GM10248 (cell line): ENCODE measurements at places on chromosomes 4 and X.

DNA sequence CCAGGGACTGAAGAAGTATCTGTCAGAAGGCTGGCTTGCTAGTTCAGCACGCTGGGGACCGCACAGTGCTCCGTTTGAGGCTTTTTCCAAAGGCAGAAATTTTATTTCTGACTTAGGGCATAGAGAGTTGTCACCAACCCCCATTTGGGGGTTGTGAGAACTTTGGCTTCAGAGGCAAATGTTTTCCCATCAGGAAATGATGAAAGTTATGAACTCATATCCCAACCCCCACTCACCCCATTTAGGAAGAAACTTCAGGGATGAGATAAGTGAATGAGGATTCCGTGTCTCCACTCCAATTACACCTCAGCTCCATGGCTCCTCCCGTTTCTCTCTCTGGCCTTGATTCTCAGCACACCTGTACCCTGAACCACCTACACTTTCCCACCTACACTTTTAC lies 4.3 kb upstream of the WDR13 start:
- no peak for DNase-seq

GRCh38 chrX:119755981-119756533 lies 2.3 kb upstream of the SOWAHD start:
- DNase-seq = peak; percentile 73

GRCh38 chr4:96703265-96703664 lies 863.4 kb downstream of the PDHA2 start:
- DNase-seq = no peak

DNA sequence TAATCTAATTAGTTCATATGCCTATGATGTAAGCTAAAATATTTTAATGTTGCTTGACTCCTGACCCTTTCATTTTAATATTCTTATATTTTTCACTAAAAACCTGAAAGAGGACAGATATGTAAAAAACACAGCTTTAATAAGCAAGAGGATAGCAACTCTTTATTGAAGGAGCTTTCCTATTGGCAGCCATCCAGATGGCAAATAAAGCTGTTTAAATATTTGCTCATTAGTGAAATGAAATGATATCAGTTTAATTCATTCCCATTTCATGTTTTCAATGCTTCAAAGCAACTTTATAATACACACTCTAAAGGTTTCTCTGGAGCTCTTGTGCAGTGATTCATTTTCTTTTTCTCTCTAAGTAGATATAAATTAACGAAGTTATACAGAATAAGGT lies 473.4 kb downstream of the PCDH7 start:
- DNase-seq = no peak

- DNase-seq = no peak
These were observed 737.8 kb upstream of the FRG1 start for GRCh38 chr4:189202869-189203271.

DNA sequence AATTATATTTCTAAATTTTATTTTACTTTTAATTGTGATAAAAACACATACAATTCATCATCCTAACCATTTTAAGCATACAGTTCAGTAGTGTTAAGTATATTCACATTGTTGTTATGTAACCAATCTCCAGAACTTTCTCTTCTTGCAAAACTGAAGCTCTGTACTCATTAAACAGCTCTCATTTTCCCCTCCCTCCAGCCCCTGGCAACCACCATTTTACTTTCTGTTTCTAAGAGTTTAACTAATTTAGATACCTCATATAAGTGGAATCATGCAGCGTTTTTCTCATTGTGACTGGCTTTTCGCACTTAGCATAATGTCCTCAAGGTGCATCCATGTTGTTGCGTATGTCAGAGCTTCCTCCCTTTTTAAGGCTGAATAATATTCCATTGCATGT lies 46.7 kb upstream of the NDP start:
- no peak for DNase-seq

DNA sequence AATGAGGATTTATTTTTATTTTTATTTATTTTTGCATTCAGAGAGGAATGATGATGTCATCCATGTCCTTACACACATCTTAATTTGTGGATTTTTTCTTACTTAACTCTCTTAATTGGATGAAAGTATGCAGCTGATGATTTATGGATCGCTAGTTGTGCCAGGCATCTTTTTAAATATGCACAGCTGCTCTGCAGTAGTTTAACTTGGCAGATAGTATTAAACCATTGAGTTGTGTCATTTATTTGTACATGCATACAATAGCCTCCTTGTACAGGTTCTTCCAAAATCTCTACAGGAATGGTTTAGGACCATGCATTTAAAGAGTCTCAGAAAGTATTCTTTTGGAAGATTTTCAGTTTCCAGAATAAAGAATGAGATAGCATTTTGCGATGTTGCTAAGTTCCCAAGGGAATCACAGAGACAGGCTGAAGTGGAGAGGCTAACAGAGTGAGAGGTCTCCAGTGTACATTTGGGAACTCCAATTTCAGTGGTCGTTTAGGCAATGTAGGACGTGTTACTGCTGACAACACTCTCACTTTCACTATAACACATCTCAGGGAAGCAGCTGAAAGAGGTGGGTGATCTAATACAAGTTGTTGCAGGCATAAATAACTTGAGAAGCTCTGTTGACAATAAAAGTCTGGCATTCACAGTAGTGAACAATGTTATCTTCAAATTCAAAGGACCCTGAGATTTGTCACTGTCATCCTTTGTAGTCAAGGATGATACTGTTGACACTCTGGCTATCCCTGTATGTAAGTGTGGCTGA lies 49.9 kb upstream of the SCRG1 start:
- DNase-seq = peak; percentile 24

- no peak for DNase-seq
These were observed 95.8 kb upstream of the TET2 start for GRCh38 chr4:105050896-105051295.

- DNase-seq = no peak
These were observed 1500.0 kb downstream of the STIM2 start for GRCh38 chr4:28360681-28361080.

DNA sequence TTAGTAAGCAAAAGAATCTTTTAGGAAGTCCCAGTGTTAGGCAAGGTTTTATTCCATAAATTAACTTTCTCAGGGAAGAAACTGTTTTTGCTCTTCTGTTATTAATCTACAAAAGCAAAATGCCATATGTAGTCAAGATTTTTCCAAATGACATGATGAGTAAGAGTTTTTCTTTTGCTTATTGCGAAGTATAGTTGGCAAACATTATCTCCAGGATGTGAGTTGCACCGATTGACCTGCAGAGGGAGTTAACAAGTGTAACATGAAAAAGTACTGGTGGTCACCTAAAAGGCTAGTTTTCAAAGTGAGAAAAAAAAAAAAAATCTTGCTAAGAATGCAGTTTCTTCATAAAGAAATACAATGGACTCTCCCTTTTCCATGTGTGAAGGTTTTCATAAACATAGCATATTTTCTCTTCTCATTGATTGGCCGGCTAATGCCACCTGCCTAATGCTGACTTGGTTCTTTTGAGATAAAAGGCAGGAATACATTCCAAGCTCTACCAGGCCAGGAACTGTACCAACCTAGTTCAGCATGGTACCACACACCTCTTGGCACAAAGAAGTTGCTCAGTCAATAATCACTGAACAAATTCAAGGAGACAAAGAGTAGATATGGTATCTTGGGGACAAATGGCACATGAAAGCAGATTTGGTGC lies 100.2 kb downstream of the LNX1 start:
- peak; percentile 24 for DNase-seq

GRCh38 chrX:11760958-11761357 lies 2.9 kb downstream of the MSL3 start:
- DNase-seq = no peak

DNA sequence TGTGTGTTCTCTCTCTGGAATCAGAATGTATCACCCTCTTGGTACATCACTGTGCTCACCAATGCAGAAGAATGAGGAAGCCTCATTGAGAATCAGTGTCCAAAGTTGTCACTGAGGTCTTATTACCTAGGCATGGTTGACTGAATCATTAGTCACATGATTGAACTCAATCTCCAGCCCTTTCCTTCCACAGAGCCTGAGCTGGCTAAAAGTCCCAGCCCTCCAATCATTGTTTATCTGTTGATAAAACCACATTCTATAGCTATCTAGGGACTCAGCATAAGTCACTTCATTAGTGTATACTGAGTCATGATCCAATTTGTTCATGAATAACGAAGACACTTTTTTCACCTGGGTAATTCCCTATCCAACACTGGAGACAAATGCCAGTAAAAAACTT lies 396.8 kb downstream of the TRAM1L1 start:
- no peak for DNase-seq

DNA sequence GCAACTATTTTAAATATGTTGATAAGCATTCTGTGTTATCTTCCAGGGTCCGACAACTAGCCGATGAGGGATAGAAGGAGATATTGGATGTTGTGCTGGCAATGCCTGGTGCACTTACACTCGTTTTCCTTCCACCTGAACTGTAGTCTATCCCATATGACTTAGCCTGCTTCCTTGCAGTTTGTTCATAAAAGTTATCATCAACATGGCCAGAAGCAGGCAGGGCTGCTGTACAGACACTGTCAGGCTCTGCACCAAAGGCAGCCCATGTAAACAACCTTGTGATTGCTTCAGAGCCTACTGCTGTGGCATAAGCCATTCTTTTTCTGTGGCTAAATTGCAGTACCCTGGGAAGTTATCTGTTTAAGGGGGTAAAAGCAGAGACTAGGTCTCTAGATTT lies 1.6 kb downstream of the MAPK10 start:
- DNase-seq = no peak

DNA sequence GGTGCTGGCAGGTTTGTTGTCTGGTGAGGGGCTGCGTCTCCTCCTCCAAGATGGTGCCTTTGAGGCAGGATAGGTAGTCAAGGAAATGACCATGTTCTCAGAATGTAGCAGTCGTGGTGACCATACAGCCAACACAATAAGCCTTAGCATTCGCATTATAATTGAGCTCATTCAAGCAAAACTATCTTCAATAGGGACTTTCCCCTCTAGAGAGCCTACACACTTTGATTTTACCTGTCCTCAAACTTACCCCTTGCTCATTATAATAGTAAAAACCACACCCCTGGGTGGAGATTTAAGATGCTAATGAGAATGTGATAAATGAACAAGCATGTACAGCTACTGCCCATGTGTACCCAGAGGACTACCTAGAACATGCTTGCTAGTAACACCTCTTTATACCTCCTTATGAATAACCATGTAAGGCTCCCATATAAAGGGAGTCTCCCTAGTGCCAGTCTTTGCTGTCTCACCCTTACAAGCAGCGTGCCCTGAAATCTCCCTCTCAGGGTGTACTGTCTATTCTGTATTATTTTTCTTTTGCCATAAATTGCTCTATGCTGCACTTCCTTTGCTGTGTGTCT lies 48.2 kb downstream of the FGFBP1 start:
- no peak for DNase-seq

DNA sequence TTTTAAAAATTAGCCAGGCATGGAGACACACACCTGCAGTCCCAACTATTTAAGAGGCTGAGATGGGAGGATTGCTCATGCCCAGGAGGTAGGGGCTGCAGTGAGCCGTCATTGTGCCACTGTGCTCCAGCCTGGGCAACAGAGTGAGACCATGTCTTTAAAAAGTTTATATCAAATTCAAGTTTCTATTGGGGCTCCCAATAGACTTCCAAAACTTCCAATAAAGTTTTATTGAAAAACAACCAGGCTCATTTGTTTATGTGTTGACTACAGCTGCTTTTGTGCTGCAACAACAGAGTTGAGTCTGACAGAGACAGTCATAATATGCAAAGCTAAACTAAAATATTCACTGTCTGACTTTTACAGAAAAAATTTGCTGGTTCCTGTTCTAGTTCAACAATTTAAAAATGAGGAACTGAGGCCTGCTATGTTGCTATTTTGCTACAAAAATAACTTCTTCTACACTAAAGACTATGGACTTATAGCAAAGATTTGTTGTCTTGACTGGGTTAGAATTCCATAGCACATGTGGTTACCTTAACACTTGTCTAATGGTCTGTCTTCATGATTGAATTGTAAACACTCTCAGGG lies 63.3 kb upstream of the RELL1 start:
- no peak for DNase-seq

DNA sequence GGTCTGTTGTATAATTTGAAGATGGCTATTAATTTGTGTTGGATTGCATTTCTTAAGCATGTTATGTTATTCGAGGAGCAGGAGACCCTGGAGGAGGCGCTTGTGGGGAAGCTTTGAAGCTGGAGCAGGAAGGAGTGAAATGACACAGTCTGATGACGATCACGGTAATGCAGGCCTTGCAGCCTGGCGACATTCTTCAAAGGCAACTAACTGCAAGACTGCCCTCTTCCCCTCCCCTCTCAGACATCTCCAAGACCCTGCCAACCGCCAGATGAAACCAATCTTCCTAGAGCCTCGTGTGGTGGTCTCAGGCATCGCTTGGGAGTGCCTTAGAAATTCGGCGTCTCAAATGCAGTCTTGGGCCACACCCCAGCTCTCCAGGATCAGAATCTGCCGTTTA lies 16.1 kb downstream of the CLCN4 start:
- DNase-seq = no peak

- DNase-seq = no peak
These were observed 75.7 kb downstream of the ASB9 start for GRCh38 chrX:15194146-15194545.

DNA sequence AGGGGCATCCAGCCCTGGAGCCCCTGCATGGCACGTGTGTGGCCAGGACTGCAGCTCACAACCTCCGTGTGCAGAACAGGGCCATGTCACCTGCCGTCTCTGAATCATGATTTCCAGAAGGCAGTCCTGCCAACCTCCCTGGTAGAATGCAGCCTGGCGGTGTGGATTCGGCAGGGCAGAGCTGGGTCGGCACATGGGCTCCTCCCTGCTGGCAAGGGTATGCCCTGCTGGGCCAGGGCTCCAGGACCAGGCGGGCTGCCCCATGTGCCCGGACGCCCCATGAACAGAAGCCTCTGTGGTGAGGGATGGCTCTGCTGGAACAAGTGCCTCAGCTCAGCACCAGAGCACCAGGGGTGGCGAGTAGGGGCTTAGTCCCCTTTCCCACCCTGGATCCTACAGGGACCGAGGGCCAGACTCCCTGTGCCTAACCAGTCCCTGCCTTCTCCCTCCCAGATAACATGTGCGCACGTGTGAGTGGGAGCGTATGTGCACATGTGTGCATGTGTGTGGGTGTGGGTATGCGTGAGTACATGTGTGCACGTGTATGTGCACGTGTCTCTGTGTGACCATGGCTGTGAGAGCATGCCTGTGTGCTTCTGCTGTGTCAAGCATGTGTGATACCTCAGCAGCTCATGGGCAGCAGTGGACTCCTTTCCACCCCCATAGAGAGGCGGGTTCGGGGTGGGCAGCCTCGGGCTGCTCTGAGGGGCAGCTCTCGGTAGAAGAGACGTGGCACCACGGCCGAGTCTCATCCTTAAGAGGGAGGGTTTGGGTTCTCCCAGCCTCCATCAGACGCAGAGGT lies 10.3 kb upstream of the MXD4 start:
- DNase-seq = no peak

GRCh38 chr4:174110180-174110579 lies 173.3 kb downstream of the FBXO8 start:
- DNase-seq = no peak

- DNase-seq = no peak
These were observed 78.0 kb downstream of the NSUN7 start for GRCh38 chr4:40827758-40828157.

GRCh38 chr4:7807351-7807921 lies 132.2 kb downstream of the AFAP1 start:
- DNase-seq = no peak

- no peak for DNase-seq
These were observed 57.2 kb downstream of the DIPK2B start for GRCh38 chrX:45143455-45143854.
